Endothelial cell (in vitro differentiated cells): ENCODE measurements at places on chromosomes 4 and X.

- no peak for DNase-seq
Measured at GRCh38 chr4:166078383-166078782, 205.3 kb downstream of the TLL1 start.

- no peak for DNase-seq
Measured at GRCh38 chr4:83661359-83661758, 125.5 kb downstream of the GPAT3 start.

DNA sequence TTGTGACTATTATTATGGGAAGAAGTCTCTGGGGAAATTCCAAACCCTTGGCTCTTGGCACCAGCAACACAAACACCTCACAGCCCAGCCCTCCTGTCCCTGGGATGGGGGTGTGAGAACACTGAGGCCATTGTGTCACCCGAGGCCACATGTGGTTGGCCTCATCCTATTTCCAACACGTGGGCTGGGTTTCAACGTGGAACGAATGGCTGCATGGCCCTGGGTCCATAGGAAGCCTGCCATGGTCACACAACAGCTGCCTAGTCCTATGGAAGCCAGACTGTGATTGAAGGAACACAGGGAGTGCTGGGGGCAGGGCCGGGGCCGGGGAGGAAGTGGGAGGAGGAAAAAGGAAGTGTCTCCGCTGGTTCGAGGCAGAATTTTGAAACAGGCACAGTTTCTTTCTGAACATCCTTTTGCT is 10.0 kb downstream of the CLCN4 start:
- DNase-seq = peak; percentile 38

DNA sequence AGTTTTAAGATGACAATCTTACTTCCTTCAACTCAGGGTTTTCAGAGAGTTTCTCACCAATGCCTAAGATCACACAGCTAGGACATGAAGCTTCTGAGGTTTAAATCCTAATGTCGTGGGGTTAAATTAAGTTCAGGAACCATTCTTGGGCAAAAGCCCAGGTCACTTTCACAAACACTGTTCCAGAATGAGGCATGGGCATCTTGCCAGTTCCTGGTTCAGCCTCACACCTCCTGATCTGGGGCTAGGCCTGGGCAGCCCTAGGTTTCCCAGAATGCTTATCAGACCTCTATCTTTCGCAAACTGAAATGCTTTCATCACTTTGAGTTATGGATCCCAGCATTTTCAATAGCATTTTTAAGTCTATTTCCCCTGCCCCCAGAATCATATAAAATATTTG is 224.8 kb upstream of the EDA2R start:
- no peak for DNase-seq

- no peak for DNase-seq
Measured at GRCh38 chr4:94519019-94519418, 67.3 kb downstream of the PDLIM5 start.

- DNase-seq = no peak
Measured at GRCh38 chrX:111411557-111411956, 435 bp downstream of the DCX start.

DNA sequence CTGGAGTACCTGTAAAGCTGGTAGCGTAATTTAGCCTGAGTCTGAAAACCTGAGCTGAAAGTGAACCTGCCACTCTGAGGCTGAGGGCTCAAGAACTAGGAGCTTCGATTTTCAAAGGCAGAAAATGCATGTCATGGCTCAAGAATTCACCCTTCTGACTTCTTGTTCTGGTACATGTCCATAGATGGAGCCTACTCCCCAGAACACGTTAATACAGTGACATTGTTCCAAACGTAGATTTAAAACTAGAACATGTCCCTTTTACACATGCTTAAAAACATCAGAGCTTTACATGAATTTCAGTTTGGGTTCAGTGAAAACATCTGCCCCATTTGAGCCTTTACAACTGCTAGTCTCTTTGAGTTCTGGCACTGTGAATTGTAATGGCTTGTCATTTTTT is 115.5 kb upstream of the WDR1 start:
- DNase-seq = no peak

- DNase-seq = no peak
Measured at GRCh38 chrX:51665981-51666380, 16.6 kb downstream of the CENPVL2 start.

DNA sequence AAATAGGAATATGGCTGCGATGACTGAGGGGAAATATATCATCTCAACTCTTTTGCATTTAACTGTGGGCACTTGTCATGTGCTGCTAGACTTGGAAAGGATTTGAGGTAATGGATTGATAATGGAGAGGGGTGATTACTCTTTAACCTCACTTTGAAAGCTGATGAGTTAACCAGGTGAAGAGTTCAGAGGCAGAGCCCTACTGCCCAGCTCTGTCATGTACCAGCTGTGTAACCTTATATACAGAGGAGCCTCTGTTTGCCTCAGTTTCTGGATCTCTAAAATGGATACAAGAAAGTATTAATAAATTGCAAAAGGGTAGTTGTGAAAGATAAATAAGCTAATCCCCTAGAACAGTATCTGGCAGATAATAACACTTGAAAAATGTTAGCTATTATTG is 51.5 kb downstream of the WDR19 start:
- no peak for DNase-seq

GRCh38 chr4:84582988-84583875 is at the start of gene CDS1:
Gene CDS1 (plus strand): TSS chr4:84583127. CDS start chr4:84583402, 275 bp downstream.
- DNase-seq = peak; percentile 32

DNA sequence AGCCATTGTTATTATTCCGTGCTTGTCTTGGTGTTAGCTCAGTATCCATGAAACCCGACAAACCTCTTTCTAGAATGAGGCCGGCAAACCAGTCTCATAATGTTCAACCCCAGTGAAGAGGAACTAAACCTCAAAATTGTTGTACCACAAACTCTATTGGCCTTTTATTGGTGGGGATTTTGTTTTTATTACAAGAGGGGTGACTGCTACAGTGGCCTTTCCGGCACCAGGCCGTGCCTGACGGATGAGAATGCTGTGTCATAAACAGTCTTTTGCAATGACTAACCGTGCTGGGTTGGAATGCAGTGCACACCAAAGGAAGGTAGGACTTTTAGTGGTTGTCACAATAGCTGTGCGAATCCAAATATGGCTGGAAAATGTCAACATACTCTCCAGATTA is 60.8 kb downstream of the SHROOM2 start:
- DNase-seq = no peak

- no peak for DNase-seq
Measured at GRCh38 chr4:41267997-41268396, 11.3 kb downstream of the UCHL1 start.

- DNase-seq = no peak
Measured at GRCh38 chr4:173214661-173215060, 46.0 kb downstream of the GALNT7 start.

DNA sequence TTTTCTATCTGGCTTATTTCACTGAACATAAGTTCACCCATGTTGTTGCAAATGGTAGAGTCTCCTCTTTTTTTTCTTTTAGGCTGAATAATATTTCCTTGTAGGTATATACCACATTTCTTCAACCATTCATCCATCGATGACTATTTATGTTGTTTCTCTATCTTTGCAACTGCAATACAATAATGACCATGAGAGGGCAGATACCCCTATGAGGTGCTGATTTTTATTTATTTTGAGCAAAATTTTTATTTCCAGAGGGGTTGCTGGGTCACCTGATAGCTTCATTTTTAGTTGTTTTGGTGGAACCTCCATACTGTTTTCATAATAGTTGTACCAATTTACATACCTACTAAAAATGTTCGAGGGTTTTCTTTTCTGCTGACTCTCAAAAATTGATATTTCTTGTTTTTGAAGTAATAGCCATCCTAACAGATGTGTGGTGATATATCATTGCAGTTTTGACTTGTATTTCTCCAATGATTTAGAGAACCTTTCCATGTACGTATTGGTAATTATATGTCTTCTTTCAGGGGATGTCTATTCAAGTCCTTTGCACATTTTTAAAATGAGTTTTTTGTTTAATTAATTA is 1697.0 kb downstream of the PCDH7 start:
- no peak for DNase-seq

GRCh38 chrX:123736333-123736921 is 3.6 kb upstream of the THOC2 start:
- no peak for DNase-seq
